ENCODE measurements at places on chromosomes 4 and X. TPM values are rescaled to one million over a fixed set of nuclear protein-coding genes. Genes with fewer than 3 reads are reported as not detected.
A peak's percentile ranks its signal among the peaks of the same experiment; 100 is the strongest.

DNA sequence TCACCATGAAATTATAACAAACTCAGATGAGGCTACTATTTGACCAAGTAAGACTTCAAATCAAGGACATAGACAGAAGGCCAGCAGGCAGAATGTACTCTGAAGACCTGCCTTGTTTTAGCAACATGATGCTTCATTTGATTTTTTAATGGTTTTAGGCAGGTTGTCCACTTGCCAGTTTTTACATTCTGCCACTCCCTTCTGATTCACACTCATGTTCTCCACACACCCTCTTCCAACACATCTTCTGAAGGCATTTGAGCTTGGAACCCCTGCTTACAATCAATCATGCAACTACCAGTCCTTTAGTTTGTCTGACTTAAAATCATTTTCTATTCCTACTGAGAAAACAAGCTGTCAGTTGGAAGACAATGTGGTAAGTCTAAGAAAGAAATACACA, 114.9 kb upstream of the SMIM31 start:
- DNase-seq = no peak

- no peak for DNase-seq
Measured at GRCh38 chr4:110207233-110207632, 8.8 kb upstream of the ELOVL6 start.

DNA sequence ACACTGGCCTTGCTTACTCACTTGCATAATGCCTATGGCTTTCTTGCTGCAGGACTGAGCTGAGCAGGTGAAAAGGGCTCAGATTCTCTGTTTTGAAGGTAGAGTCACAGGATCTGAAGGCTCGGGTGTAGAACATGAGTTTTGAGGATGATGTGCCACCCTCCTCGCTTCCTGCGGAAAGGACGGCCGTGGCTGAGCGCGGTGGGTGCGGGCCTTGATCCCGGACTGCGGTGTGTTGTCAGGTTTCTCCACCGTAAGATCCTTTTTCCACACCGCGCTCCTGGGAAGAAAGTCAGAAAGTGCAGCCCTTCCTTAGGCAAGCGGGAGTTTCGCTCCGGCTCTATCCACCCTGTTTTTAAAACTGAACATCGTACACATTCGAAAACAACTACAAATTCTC, 36.2 kb downstream of the ZFP42 start:
- no peak for DNase-seq

DNA sequence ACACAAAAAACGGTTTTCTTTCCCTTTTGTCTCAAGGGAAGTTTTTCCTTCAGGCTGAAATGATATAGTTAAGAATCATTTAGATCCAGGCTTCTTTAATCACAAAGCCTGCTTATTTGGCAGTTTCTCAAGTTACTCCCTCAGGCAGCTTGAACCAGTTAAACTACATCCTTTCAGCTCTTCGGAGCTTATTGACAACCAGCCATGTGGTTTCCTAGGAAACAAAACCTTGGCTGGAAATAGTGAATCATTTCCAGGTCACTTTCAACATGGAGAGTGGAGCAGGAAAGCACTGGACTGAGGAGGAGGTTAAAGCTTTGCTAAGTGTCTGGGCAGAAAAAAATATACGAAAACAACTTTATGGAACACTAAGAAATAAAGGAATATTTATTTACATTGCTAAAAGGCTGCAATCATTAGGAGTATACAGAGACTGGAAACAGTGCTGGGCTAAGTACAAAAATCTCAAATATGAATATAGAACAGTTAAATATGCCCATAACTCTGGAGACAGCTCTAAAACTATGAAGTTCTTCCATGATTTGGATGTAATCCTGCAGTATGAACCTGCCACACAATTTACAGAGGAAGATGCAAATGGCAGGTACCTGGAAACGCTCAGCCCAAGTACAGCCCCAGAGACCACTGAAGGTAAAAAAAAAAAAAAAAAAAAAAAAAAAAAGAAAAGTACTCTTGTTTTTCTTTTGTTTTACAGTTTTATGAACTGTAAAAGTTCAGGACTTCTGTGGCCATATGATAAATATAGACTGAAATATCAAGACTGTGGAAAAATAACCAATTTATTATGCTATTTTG, 23.2 kb upstream of the AASDH start:
- DNase-seq = peak; percentile 80

ACE2 gene
- total RNA-seq = not detected

DNA sequence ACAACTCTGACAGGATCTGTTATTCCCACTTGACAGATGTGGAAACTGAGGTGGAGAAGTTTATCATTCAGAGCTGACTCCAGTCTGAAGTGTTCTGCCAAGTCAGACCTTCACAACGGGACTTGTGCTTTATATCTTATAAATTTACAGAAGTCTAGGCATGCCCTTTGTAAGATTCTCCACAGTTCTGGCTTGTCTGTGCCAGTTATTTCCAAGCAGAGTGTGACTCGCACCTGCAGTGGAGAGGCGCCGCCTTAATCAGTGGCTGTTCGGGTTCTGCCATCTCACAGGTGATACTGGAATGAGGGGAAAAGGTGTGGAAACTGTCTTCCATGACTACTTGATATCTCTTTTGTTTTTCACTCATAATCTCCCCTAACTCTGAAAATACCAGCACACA, 63.2 kb downstream of the CPEB2 start:
- DNase-seq = no peak

DNA sequence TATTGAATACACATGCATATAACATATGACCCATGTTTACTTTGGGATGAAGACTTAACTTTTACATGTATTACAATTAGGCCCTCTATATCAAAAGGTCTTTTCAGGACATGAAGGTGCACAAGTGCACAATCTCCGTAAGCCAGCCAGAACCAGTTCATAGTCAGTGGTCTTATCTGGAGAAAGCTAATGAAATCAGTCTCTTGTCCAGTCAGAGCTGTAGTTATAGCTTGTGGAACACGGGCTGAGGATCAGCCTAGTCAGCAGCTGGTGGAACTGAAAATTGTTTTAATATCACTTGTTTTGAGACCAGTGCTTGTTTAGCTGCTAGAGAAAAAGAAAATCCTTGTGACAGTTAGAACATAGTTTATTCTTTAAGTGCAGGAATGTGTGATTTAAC, 197.9 kb downstream of the IL13RA2 start:
- no peak for DNase-seq

GRCh38 chr4:92012899-92013867, 290.6 kb upstream of the GRID2 start:
- DNase-seq = no peak

TNIP3 gene
- not detected for total RNA-seq

DNA sequence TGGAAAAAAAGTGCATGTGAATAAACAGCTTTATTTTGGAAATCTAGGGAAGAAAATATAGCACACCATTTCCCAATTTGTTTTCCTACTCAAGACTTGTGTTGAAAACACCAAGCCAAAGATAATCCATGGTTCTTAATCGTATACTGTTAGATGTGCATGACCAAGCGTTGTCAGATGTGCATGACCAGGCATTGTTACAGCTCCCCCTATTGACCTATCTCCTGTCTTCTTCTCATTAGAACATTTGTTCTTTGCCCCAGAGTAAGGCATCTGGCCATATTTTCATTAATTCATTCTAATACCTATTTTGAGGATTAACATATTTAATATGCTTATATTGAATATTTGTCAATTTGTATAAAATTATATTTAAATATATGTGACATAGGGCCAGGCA, 14.4 kb upstream of the VCX start:
- no peak for DNase-seq

DNA sequence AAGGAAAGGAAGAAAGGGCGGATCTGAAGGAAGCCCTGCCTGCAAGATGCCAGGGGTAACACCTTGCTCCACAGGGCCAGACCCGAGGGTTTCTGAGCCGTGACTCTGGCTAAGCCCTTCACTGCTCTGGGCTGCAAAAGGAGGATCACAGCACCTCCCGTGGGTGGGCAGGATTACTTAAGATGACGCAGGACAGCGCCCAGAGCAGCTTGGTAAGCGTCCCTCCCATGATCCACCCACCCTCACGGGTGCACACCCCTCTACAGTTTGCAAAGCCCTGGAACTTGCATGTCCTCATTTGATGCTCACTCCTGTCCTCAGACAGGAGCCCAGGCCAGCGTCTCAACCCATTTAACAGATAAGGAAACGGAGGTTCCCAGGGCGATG, 64.9 kb downstream of the CRMP1 start:
- no peak for DNase-seq

DNA sequence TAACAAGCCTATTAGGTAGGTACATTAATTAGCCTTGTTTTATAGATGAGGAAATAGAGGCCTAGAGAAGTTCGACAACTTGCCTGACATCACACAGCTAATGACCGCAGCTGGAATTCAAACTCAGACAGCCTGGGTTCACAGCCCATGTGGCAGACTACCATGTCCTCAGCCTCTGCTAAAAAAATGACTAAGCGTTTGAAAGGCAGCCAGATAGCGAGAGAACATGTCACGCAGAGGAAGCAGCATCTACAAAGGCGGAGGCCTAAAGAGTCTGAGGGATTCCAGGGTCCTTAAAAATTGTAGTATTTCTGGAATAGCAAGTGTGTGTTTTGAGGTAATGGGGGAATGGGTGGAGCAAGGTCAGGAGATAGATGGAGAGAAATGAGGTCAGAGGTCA, 33.2 kb upstream of the BMP15 start:
- no peak for DNase-seq

TMEM271 gene
- total RNA-seq = not detected

DNA sequence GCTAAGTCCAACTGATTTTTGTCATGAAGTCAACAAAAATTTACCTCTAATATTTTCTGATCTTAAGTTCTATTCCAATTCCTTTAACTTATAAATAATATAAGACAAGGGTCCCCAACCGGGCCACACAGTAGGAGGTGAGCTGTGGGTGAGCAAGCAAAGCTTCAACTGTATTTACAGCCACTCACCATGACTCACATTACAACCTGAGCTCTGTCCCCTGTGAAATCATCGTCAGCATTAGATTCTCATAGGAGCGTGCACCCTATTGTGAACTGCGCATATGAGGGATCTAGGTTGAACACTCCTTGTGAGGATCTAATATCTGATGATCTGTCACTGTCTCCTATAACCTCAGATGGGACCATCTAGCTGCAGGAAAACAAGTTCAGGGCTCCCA, 227.4 kb downstream of the MAPK10 start:
- DNase-seq = no peak

IQSEC2 gene
- total RNA-seq = 9.9 TPM

- DNase-seq = no peak
Measured at GRCh38 chr4:148353571-148353970, 88.6 kb downstream of the NR3C2 start.

DNA sequence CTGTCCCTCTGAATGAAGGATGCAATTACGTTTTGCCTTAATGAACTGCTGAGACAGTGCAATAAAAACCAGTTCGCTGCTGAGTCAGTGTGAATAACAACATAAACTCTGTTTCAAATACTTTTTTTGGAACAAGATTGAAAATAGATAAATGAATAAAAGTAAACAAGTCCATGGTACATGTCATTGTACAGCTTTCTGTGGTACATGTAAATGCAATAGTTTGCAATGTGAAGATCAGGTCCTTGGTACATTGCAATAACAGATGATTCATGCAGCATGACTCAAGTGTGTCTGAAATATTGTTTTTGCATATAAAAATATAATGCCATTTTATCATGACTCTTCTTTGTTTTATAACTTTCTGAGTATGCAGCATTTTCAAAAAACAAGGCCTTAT, 193.4 kb upstream of the PACRGL start:
- DNase-seq = no peak

FGF13 gene
- 0.29 TPM for total RNA-seq

GRCh38 chrX:13536551-13536950, 32.9 kb upstream of the EGFL6 start:
- DNase-seq = no peak

GRCh38 chr4:118866442-118866841, 22.2 kb upstream of the SYNPO2 start:
- no peak for DNase-seq

SPATA4 gene
- total RNA-seq = not detected

GRCh38 chrX:124335598-124335997, 3.1 kb downstream of the TEX13D start:
- DNase-seq = no peak

GLRB gene
- not detected for total RNA-seq

GRCh38 chr4:6751611-6752485, 30.7 kb upstream of the KIAA0232 start:
- DNase-seq = no peak

- DNase-seq = no peak
Measured at GRCh38 chrX:154802947-154803346, 2.3 kb downstream of the MPP1 start.

CT47C1 gene
- total RNA-seq = not detected

- DNase-seq = peak; percentile 41
Measured at GRCh38 chrX:119698845-119699244, 5.9 kb upstream of the SEPTIN6 start.

AGTR2 gene
- total RNA-seq = not detected

GRCh38 chrX:17417372-17417771, 42.4 kb downstream of the NHS start:
- no peak for DNase-seq

GRCh38 chr4:111417521-111417920, 727.7 kb upstream of the FAM241A start:
- DNase-seq = no peak

DNA sequence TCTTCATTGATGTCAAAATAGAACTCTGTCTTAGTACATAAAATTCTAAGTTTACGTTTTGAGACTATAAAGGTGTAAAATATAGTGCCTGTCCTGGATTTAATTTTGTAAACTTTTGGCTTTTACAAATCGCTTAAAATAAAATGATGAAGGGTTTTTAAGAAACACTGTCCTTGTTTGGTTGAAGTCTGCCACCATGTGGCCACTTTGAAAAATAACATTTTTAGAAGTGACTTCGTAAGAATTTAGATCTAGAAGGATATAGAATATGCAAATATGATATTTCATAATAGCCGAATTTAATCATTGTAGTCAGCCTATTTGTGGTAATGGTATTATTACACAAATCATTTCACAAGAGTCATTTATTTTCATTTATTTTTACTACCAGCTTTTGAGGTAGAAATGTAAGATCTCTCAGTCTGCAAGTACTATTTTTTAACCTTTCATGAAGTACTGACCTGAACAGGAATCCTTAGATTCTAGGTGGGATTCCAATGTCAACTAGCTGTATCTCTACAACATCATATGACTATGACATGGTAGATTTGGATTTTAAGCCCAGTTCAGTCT, 31.0 kb upstream of the FAT4 start:
- DNase-seq = peak; percentile 16

DNA sequence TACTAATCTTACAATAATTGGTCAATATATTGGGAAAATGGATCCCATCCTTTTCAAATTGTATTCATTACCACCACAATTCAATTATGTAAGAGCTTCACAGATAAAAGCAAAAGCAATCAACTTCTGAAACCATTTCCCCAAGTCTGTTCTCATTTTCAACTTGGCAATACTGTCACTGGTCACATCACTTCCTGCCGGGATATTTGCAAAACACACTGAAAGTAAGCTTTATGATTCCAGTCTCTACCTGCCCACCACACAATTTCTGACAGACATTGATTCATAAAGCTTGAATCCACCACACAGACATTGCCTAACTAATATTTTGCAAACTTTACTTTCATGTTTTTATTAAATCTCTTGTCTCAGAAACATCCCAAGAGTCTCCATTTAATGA, 53.6 kb downstream of the LIN54 start:
- no peak for DNase-seq

- DNase-seq = peak; percentile 81
Measured at GRCh38 chr4:174461466-174462106, 60.7 kb downstream of the HPGD start.

GRCh38 chrX:39469126-39469525, 628.6 kb downstream of the BCOR start:
- no peak for DNase-seq

USP38 gene
- total RNA-seq = 10.2 TPM

All from Caki2 (cell line).